ENCODE measurements at places on chromosomes 2 and 18.

DNA sequence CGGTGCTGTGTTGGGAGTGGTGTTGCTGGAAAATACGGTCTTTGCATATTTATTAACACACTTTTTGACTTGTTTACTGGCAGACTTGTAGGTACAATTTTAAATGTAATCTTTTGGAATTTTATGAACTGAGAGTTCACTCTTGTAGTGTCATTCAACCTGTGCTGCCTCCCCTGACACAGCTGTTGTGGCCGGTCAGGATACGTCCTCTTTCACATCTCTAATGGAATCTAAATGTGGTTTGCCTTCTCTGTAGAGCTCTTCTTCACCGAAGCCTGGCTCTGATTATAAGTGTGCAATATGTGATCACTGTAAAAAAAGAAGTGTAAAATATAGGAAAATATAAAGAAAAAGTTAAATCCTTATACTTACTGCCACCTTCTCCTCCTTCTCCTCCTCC is 94.7 kb downstream of the MAP4K4 start:
- DNase-seq = no peak

- DNase-seq = no peak
These were observed 11.5 kb upstream of the IL1A start for GRCh38 chr2:112795774-112796173.

DNA sequence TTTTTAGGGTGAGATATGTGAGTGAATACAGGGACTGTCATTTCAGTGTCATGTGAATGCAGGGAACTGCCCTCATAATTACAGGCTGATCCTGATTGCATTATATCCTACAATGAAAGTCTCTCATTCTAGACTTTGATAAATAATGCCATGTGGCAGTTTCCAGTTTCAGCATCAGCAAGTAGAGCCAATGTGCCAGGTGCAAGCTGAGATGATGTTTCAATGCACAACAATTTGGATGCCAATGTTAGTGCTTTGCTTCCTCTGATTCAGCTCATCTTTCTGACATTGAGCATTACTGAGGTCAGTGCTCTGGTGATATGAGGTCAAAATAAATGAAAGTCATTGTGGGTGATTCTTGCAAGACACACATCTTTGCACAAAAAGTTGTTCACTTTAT is 63.7 kb upstream of the TFPI start:
- DNase-seq = no peak

- DNase-seq = no peak
These were observed 210.9 kb downstream of the GBX2 start for GRCh38 chr2:235957251-235957650.

DNA sequence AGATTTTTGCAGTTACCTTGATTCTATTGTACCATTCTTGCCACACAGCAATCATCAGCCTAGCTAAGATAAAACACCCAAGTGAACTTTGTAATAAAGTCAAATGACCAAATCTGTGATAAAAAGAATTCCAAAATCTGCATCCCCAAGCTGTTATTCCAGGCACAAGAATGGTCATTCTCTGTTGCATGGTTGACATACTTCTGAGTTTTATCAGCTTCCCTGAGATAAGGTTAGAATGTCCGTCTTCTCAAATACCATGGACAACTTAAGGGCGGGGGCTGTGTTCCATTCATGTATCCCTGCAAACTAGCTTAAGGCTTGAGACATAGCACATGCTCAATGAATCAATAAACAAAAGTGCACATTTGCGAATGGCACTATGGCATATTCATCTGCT is 8.1 kb upstream of the BMP10 start:
- DNase-seq = no peak

Measured in HEK293T (cell line).